Stimulated activated CD4-positive, alpha-beta T cell treated with anti-CD3 and anti-CD28 coated beads, Interleukin-1b, Interleukin-23, amount 100 ng/mL, for 1 hour (primary cell): ENCODE measurements at places on chromosomes 1 and 21.

GRCh38 chr1:240956424-240956823, 344.5 kb upstream of the GREM2 start:
- DNase-seq: no peak

GRCh38 chr21:28899744-28900143, 92.9 kb downstream of the LTN1 start:
- no peak for DNase-seq

- DNase-seq: no peak
These were observed 53.4 kb downstream of the POU2F1 start for GRCh38 chr1:167274061-167274460.

- DNase-seq: no peak
These were observed 24.6 kb downstream of the HMGN2 start for GRCh38 chr1:26496861-26497260.

DNA sequence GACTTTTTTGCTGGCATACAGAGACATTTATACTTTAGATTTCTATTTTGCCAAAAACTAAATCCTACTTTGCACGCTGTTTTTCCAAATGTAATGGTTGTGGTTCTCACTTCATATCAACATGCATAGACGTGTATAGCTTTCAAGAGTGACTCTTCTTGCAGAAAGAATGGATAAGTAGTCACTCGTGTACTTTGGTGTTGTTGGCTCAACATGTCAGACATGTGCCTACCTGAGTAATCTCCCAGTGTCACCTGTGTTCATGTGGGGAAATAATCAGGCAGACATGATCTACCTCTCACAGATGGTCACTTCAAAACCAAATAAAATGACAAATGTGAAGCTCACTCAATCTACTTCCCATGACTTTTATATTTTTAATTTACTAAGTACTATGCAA, 73.1 kb downstream of the GPR88 start:
- no peak for DNase-seq

DNA sequence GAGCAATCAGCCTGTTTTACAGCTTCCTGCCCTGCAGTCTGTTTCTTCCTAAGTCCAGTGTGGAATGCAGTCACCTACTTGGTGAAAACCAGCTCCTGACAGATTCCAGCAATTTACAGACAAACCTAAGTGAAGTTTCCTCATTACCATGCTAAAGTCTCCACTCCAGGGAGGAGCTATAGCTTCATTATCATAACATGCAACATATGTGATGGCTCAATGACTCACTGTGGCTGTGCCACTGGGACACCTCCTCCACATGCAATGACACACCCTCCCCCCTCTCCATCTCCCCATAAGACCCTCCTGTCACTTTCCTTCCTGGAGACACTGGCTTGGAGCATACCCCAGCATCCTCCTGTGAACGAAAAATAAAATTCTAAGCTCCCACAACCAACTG, 125.2 kb downstream of the MAP3K21 start:
- no peak for DNase-seq

- no peak for DNase-seq
These were observed 645.2 kb downstream of the LMO4 start for GRCh38 chr1:87973896-87974295.

- DNase-seq: no peak
These were observed 3.9 kb upstream of the WNT2B start for GRCh38 chr1:112504661-112505399.

GRCh38 chr1:167665469-167665868, 35.4 kb downstream of the RCSD1 start:
- no peak for DNase-seq

DNA sequence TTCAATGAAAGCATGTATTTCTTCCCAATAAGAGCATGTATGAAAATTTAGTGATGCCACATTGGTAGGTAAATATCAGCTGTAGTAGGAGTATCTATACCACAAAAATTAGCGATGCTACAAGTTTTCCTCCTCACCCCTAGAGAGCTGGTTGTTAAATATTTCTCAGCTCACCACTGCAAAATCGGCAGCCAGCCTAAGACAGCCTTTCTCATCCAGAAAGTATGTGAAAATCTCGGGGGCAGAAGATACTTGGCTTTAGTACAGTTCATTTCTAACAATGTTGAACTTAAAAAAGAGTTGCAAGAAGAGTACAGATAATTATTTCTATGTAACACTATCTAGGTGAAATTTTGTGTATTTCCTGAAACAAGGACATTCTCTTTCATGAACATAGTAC, 235.4 kb downstream of the TPR start:
- no peak for DNase-seq

DNA sequence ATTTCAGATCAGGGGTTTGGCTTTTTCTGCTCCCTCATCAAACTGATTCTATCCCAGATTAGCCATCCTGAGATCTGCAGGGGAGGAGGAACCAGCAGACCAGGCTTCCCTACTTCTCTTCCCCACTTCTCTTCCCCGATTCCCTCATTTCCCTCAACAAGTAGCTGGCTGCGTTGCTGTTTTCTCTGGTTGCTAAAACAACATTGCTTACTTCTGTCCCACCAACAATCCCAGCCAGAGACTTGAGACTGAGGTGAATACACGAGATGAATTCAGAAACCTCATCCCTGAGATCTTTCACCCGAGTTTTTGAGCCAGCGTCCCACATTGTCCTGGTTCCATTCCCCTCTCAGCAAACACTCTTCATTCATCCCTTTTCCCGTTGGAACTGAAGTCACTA, 22.4 kb downstream of the DYRK3 start:
- no peak for DNase-seq

- DNase-seq: no peak
These were observed 25.8 kb upstream of the CAPZB start for GRCh38 chr1:19511116-19511515.

- no peak for DNase-seq
These were observed 80.3 kb upstream of the TLR5 start for GRCh38 chr1:223223091-223223995.

- no peak for DNase-seq
These were observed 13.5 kb upstream of the SPATA1 start for GRCh38 chr1:84492726-84493125.

- DNase-seq: no peak
These were observed 71.0 kb downstream of the NENF start for GRCh38 chr1:212503714-212504113.

- DNase-seq: no peak
These were observed 221.0 kb upstream of the FOXD3 start for GRCh38 chr1:63101336-63101735.

DNA sequence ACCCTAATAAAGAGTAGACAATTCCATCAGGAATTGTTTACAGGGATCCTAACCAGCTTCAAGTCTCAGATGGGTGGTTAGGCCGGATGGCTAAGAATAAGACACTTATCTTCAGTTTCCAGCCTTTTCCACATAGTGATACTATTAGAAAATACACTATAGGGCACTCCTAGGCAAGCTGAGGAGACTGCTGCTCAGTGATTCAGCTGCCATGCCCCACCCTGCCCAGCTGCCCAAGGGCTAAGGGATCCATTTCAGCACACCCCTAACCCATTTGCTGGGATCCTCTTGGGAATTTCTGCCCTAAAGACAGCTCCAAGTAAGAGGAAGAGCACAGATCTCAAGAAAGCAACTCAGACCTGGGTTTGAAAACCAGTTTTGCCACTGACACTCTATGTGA, 31.9 kb downstream of the PLPP3 start:
- DNase-seq: no peak

GRCh38 chr1:38203441-38203840, 156.8 kb upstream of the POU3F1 start:
- no peak for DNase-seq

- DNase-seq: no peak
These were observed 38.5 kb upstream of the LDLRAP1 start for GRCh38 chr1:25504706-25505595.

DNA sequence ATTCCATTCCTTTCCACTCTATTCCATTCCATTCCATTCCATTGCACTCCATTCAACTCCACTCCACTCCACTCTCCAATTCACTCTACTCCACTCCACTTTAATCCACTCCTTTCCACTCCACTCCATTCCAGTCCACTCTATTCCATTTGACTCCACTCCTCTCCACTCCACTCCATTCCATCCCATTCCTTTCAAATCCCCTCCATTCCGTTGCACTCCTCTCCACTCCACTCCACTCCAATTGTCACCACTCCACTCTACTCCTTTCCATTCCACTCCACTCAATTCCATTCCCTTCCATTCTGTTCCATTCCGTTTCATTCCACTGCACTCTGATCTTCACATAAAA, 2563.7 kb upstream of the TPTE start:
- DNase-seq: no peak

DNA sequence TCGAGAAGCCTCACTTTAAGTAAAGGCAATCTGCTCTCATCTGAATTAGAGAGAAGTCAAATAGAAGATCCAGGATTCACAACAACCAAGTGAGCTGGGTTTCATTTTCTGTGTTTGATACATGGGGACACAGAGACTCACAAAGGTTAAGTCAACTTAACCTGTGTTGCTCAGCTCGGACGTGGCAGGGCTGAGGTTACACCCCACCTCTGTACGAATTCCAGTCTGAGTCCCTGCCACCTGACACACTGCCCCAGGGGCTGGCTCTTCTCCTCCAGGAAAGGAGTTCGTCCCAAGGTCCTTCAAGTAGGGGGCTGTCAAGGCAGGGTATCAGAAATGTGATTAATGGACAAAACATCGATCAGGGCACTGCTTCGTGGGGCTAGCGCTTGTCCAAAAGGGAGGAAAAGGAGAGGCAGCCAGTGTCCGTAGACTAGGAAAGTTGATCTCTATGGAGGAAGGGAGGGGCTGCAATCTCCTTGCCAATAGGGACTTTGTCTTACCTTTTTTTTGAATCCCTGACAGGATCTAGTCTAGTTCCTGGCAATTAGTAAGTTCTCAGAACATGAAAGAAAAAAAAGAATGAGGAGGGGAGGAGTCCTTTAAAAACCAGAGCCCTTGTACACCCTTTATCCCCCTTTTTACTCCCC, 116.4 kb downstream of the CNIH3 start:
- DNase-seq: no peak

DNA sequence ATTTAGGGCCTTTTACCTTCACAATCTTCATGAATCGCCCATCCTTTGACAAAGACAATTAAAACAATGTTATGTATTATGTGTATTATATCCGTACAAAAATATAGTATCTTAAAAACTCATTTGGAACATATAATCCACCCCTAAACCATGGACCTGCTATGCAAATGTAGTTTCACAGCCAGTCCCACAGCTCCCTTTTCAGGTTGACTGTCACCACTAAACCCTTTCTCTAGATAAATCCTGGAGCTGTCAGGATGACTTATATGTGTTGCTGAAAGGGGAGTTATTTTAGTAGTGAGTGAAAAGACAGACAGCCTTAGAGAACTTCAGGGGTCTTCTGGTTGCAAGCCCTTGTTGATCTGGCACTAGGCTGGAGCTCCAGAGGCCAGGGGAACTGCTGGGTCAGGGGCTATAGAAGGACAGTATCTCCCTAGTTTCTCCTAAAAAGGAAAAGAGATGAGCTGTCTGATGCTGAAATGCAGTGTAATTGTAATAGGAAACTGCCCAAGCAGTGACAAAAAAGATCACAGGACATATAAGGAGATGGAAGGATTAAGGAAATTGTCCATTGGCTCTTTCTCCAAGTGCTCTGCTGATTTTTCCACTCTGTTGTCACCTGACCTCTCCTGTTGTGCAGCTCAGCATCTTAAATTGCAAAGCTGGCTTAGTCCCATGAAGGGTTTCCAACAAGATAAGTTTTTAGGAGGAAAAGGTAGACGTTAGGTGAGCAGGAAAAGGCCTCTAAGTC, 127.7 kb downstream of the S1PR1 start:
- no peak for DNase-seq

GRCh38 chr1:38028105-38028591, 15.6 kb downstream of the UTP11 start:
- DNase-seq: peak; percentile 51

- DNase-seq: no peak
These were observed 4.2 kb upstream of the GNL2 start for GRCh38 chr1:37599940-37600339.

- no peak for DNase-seq
These were observed at the start of gene ERVH48-1 for GRCh38 chr21:42925114-42925926. Gene ERVH48-1 (minus strand): TSS chr21:42925630. CDS start chr21:42919006, 6,624 bp downstream.

GRCh38 chr1:225441314-225442122, 13.7 kb upstream of the LBR start:
- no peak for DNase-seq

DNA sequence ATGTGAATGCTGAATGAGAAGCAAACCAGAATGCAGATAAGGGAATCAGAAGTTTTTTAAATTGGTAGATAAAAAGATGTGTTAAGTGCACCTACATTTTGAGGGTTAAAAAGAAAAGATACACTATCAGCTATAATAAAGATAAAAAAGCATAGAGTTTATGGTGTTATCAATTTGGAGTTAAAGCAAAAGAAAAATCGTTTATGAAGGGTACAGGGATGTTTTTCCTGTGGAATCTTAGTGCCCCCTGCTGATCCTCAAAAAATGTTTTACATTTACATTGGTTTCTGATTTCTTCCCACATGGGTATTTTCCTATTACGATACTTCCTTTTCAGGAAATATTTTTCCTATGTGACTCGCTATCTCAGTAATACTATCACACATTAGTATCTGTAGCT, 293.5 kb downstream of the MRPL39 start:
- DNase-seq: no peak

DNA sequence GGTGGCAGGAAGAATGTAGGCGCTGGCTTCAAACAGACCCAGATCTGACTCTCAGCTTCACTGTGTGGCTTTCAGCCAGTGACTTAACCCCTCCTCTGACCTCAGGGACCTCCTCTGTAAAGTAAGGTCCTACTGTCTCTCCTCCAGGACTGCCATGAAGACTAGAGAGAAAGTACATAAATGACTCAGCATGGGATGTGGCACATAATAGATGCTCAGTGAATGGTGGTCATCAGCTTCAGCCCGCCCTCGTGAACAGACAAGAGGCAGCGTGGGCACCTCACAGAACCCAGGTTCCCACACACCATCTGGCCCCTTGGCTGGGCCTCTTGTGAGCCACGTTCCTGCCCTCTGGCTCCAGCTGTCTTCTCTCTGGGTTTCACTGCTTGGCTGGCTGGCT, 126.0 kb downstream of the SYF2 start:
- DNase-seq: no peak

- no peak for DNase-seq
These were observed 3.6 kb downstream of the ADGRL2 start for GRCh38 chr1:81804312-81804711.

- DNase-seq: no peak
These were observed 192.4 kb upstream of the SGIP1 start for GRCh38 chr1:66341446-66342089.

GRCh38 chr1:23366598-23366997, 3.0 kb downstream of the ZNF436 start:
- DNase-seq: no peak

DNA sequence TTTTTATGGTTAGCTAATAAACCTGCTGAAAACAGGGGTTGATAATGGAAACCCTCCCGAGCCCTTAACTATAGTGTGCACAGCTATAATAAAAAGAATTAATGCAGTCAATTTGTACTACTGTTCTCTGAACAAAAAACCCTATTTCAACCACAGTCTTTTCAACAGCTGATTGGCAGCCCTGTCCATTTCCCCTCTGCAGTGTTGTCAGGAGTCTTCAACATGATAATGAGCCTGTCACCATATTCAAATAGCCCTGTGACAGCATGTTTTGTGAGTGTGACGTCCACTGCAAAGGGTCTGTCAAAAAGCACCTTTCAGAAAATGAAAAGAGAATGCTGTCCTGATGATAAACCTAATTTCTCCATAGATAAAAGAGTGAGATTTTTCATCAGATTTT, 92.7 kb downstream of the ESRRG start:
- no peak for DNase-seq
